ENCODE measurements at places on chromosomes 11 and 22.

GRCh38 chr11:107858217-107859070 lies at the start of gene SLC35F2:
TSS of gene SLC35F2 (minus strand) at chr11:107858787. CDS start at chr11:107858767, 20 bp downstream.
- no peak for DNase-seq

DNA sequence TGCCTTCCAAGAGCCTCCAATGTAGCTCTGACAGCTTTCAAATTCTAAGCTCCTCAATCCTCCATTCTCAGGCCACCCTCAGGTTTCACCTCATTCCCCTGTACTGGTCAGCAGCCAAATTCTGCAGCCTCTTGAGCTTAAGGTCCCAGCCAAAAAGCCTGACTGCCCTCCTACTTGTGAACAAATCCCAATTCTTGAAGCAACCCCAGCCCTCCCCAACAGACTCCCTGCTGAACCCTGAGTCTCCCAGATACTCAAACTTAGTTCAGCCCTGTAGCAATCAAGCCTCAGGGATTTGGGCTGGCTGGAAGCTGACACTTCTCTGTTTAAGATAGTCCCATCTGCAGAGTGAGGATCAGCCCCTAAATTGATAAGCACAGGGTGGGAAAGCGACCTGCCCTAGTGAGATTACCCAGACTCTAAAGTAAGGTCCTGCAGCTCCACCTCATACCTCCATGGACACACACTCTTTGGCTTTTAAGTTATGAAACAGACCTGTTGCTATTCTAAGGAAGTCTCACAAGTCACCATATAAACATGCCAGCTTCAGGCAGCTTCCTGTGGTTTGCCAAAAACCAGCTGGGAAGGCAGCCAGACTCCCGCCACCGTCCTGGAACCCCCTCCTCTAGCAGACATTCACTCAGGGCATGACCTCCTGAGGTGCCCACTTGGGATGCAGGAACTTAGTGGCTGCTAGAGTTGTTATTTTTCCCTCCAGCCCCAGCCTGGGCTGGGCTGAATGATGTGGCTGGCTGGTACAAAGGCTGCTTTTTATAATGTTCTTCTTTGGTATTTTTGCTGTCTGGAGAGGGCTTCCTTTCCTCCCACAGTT lies 82.5 kb upstream of the PICALM start:
- DNase-seq: no peak

DNA sequence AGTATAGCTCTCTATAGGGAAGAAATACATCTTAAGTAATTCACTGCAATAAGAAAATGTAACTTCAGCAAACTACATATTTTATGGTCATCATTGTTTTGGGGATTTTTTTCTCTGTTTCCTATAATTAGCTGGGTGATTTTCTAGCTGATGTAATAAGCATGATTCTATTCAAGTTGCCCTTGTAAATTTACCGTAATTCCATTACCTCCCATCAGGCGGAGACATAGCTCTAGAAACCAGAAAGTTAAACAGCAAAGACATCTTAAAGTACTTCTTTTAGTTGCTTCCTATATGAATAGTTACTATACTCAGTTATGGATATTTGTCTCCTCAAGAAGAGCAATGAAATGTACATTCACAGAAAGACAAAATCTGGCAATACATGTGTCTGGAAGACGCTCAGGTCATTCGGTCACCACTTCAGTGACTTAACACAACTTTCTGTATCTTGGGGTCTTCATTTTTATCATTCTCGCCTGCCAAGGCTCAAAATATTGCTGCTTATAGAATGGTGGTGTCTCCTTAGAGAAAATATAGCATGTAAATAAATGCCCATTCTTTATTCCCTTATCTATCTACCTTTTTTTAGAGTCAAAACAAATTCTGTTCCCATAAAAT lies 239.9 kb upstream of the ZC3H12C start:
- DNase-seq: peak; percentile 63

DNA sequence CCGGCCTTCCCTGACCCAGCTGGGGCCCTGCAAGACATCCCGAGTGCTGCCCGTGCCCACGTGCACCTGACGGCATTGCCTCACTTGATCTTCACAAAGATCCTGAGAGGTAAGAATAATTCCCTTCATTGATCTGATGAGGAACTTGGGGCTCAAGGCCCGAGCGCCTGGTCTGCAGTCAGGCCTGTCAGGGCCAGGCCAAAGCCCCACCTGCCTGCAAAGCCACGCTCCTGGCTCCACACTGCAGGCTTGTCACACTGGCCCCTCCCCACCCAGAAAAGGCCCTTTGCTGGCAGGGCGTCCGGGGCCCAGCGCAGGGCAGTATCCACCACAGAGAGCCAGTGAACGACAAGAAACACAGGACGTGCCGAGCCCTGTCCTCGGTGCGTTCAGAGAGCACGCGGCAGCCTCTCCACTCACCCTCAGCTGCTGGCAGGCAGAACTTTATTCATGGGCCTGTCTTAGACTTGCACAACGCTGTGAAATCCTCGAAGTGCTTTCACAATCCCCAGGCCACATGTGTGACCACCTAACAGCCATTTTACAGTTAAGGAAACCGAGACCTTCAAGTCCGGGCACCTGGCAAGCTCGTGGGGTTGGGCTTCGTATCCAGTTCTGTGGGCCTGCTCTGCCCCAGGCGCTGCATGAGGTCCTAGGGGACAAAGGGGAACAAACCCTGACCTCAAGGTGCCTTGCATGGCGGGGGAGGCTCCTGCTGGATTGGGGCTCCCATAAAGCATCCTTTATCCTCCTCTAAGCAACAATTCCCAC lies 14.8 kb downstream of the KIAA0930 start:
- DNase-seq: no peak

DNA sequence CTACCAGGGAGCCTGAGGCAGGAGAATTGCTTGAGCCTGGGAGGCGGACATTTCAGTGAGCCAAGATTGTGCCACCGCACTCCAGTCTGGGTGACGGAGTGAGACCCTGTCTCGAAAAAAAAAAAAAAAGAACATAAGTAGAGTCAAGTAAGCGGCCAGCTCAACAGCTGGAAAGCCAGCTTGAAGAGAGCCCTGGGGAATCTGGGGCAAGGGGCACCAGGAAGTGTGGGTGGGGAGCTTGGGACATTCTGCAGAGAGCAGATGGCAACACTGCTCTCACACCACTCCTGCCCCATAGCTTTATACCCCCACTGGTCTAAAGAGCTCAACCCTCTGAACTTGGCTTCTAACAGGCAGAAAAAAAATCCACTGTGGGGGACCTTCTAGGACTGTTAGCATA lies 505.6 kb downstream of the BUD13 start:
- no peak for DNase-seq

DNA sequence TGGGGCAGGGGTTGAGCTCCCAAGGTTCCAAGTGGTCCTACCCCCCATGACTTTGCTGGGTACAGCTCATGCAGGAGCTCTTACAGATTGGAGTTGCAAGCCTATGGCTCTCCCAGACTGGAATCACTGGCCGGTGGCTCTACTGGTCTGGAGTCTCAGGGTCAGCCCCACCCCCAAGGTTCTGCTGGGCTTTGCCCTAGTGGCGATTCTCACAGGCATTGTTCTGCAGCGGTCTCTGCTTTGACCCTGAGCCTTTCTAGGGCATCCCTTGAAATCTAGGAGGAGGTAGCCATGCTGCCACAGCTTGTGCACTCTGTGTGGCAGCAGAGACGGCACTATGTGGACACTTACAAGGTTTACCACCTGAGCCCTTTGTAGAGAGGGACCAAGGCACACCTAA lies 49.3 kb upstream of the HMGXB4 start:
- DNase-seq: no peak

- DNase-seq: no peak
These were observed 3.5 kb downstream of the MUC2 start for GRCh38 chr11:1078191-1078601.

- no peak for DNase-seq
These were observed 135.8 kb downstream of the TEAD1 start for GRCh38 chr11:12809864-12810567.

GRCh38 chr11:73838443-73839122 lies 38.1 kb downstream of the COA4 start:
- DNase-seq: no peak

GRCh38 chr11:1346669-1347390 lies 37.4 kb upstream of the TOLLIP start:
- DNase-seq: no peak

DNA sequence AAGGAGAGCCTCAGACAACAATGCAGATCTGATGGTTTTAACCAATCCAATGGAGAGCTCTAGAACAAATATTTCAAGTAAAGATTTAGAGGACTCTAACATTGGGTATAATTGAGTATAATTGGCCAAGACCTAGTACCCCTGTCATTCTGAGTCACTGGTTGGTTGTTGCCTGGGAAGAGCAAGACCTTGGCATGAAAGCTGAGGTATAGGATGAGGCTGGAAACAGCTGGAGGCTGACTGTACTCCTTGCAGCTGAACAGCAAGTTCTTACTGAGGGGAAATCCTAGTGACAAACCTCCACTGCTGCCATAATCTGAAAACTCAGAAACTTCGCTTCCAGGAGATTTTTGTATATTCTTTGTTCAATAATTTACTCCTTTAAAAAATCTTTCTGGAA lies 54.3 kb upstream of the MUC15 start:
- no peak for DNase-seq

GRCh38 chr11:111166598-111166997 lies 78.9 kb upstream of the POU2AF2 start:
- DNase-seq: no peak

DNA sequence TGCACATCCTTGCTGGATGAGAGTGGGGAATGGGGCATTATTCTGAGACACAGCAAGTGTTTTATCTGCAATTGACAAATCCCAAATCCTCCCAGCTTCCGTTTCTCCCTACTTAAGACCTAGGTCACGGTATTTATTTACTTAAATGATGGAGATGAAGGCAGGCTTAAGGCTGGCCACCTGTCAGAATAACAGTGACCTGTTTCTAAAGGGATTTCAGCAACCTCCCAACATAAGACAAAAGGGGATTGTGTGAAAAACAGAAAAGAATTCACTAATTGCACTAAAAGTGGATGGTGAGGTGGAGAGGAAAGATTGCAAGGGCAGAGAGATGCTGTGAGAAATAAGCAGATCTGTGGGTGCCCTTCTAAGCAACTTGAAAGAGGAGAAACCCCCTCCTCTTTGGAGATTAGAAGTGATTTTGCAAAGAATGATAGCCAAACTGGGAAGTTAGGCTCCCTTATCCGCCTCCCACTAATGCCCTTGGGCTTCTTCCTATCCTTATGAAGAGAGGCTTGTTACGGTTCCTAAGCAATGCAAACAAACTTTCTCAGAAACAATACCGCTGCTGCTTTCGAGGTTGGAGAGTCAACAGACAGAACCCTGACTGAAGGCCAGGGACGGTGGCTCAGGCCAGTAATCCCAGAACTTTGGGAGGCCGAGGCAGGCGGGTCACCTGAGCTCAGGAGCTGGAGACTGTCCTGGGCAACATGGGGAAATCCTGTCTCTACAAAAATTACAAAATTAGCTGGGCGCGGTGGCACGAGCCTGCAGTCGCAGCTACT lies 84.3 kb downstream of the ARL14EP start:
- DNase-seq: no peak

- DNase-seq: no peak
These were observed 45.3 kb upstream of the WNT11 start for GRCh38 chr11:76251576-76251975.

DNA sequence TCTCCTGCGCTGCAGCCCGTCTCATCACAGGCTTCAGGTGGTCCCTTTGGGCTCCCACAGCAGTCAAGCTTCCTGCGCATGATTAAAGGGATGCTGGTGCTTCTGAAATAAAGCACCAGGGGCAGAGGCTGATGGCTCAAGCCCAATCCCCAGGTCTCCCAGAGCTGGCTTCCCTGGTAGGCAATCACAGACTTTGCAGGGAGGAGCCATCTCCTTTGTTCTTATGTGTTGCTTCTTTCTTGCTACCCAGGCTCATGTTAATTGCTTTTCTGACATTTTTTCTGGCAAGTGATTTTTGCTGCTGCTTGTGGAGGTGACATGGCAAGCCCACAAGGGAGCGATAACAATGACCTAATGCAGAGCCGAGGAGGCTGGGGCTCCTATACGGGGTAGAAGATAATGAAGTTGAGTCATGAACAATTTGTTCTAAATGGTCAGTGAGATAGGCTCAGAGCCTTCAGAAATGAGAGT lies 25.2 kb upstream of the PLET1 start:
- DNase-seq: no peak

GRCh38 chr11:69018924-69019323 lies 5.9 kb upstream of the MRGPRF start:
- DNase-seq: no peak

DNA sequence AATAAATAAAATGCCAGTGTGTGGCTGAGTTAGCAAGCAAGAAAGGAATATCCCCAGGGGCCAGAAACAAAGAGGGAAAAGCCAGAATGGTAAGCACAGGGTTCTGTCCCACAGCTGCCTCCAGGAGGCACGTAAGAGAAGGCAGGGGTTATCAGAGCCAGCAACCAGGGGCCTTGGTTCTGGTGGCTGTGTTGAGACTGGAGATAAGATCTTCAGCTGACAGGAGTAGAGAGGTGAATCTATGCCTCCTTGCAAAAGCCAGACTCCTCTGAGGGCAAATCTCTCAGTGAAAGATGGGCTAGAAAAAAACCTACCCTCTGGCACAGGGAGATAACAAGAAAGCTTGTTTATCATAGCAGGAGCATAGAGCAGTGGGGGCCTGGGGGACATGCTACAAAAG lies 29.8 kb upstream of the NFAM1 start:
- DNase-seq: no peak

- DNase-seq: no peak
These were observed 80.1 kb downstream of the EMSY start for GRCh38 chr11:76524919-76525318.

DNA sequence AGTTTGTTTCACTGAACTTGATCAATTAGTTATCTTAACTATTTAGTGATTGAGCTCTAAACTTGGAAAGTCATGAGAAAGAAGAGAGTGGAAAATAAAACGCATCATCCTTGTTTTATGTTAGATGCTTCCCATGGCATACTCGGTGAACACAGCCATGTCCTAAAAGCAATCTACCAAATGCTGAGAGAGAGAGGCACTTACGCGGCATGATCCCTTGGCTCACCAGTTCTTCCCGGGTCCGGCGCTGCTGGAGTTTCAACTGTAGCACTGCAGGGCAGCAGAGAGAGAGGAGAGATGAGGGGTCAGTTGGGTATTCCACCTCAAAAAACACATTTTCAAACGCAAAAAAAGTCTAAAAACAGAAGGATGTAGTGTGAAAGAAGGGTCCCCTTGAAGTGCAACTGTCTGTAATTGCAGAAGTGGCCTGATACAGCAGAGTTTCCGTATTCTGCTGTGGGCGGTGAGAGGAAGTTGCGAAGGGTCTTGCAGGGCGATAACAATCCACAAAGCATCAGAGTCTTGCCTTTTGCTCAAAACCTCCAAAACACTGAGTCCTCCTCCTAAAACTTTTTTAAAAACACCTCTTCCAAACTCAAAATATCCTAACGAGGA lies 92.7 kb downstream of the SGSM3 start:
- no peak for DNase-seq

Measured in AG04450 (cell line).